ENCODE measurements at places on chromosomes 2 and 18. TPM values are rescaled to one million over a fixed set of nuclear protein-coding genes. Genes with fewer than 3 reads are reported as not detected.

UGT1A4 gene
- total RNA-seq: not detected

RNU2-63P gene
- total RNA-seq: not detected

DNA sequence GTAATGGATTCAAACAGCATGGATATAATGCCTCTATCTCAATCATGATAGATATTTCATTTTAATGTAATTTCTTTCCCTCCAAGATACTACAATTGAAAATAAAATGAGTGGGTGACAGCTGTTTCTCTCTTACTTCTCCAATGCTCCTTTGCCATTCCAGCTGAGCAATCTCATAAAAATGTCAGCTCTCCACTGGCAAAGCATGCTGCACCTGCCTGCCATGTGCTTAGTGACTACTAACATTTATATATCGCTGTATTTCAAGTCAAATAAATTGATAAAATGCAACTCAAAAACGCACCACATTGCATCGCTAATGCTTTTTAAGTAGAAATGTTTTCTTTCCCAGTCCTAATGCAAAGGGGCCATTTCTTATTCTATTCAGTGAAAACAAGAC lies 1093.9 kb downstream of the CBLN2 start:
- no peaks in the 10 kb centered on the region for H3K4me1 ChIP-seq
- H3K27me3 ChIP-seq: no peaks in the 10 kb centered on the region
- no peak overlapping the region for H3K27ac ChIP-seq
- DNase-seq: no peak

DNA sequence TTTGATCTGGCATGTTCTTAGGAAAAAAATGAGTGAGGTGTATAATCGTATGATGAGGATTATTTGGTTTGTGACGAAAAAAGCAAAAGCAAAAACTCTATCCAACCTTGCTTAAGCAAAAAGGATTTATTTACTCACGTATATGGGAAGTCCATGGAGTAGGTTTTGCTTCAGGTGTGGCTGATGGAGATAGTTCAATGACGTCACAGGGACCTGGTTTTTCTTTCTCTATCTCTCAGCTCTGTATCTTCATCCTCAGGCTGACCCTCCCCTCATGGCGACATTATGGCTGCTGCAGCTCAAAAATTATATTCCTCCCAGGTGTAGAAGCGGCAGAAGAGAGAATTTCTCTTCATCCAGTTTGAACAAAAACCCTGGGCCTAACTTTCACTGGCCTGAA lies 8.9 kb downstream of the TMSB10 start:
- H3K4me3 ChIP-seq: no peak overlapping the region
- H3K27me3 ChIP-seq: no peaks in the 10 kb centered on the region
- DNase-seq: no peak
- H3K27ac ChIP-seq: no peak overlapping the region
- no peaks in the 10 kb centered on the region for H3K36me3 ChIP-seq
- H3K4me1 ChIP-seq: peaks cover 4% of the 10 kb centered on the region

DNA sequence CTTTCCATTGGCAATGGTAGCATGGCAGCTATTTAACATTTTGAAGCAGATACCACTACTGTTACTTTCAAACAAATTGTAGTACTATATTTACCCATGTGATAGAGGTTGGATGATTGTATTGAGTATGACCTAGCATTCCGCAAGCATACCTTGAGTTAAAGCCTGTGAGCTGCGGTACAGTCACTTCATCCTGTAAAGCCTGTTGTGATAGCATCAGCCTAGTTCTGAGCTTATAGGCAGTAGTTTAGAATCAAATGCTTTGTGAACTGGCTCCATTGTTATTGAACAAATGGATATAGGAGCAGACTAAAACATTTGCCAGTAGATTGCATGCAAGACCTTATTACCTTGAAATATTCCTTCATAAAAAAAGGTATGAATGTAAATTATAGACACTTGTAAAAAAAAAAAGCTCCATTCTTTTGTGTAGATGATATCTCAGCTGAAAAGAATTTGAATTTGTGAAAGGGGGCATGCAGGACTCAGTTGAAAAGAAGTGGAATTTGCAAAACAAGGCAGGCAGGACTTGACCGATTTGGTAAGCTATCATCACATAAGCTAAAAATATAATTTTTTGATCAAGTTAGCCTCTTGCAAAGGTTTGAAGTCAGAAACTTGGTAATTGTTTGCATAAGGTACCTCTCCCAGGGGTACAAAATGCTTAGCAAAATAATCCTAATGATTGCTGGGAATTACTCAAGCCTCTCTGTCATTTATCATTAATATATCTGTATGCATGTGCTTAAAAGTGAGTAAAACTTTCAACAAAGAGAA lies 138.5 kb upstream of the ITGA4 start:
- no peak overlapping the region for H3K27ac ChIP-seq
- no peaks in the 10 kb centered on the region for H3K27me3 ChIP-seq
- H3K36me3 ChIP-seq: no peaks in the 10 kb centered on the region
- no peaks in the 10 kb centered on the region for H3K4me1 ChIP-seq

GRCh38 chr2:28172114-28172898 lies 220.4 kb upstream of the FOSL2 start:
- H3K4me1 ChIP-seq: no peaks in the 10 kb centered on the region
- H3K27ac ChIP-seq: no peak overlapping the region
- no peaks in the 10 kb centered on the region for H3K36me3 ChIP-seq
- no peak overlapping the region for H3K4me3 ChIP-seq
